ENCODE measurements at places on chromosomes 11 and 22.

DNA sequence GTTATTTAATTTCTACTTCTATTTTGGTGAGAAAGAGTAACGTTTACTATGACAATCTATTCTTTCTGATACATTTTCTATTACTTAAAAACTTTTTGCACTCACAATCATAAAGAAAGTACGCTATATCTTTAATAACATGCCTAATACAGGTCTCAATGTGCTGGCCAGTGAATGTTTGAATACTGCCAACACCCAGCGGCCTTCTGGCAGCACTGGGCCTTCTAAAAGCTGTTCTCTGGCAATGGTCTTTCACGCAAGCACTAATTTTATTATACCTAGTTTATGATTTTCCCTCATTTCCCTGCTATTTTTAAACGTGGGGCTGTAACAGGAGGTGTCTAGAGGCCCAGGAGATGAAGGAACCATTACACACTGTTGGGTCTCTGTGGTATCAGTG is 349.8 kb upstream of the PITPNB start:
- no peak for ATAC-seq

- ATAC-seq = no peak
Measured at GRCh38 chr22:27881421-27881820, 37.6 kb downstream of the PITPNB start.

- no peak for ATAC-seq
Measured at GRCh38 chr11:73164803-73165540, 22.9 kb upstream of the FCHSD2 start.

- ATAC-seq = no peak
Measured at GRCh38 chr11:131242476-131243000, 127.9 kb upstream of the NTM start.

- no peak for ATAC-seq
Measured at GRCh38 chr11:126352934-126353801, 2.3 kb upstream of the ST3GAL4 start.

DNA sequence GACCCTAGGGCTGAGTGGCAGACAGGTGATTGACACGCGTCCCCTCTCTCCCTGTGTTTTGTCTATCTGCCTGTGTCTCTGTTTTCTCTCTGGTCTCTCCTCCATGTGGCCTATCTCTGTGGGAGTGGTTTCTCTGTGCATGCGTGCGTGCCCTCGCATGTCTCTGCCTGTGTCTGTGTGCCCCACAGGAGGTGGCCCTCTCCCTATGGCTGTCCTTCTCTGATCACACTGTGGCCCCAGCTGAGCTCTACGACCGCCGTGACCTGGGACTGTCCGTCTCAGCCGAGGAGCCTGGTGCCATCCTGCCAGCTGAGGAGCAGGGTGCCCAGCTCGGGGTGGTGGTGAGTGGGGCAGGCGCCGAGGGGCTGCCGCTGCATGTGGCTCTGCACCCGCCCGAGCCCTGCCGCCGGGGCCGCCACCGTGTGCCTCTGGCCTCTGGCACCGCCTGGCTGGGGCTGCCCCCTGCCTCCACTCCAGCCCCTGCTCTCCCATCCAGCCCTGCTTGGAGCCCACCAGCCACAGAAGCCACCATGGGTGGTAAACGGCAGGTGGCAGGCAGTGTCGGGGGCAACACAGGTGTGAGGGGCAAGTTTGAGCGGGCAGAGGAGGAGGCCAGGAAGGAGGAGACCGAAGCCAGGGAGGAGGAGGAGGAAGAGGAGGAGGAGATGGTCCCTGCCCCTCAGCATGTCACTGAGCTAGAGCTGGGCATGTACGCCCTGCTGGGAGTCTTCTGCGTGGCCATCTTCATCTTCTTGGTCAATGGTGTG is 11.6 kb downstream of the TMEM132A start:
- ATAC-seq = no peak

DNA sequence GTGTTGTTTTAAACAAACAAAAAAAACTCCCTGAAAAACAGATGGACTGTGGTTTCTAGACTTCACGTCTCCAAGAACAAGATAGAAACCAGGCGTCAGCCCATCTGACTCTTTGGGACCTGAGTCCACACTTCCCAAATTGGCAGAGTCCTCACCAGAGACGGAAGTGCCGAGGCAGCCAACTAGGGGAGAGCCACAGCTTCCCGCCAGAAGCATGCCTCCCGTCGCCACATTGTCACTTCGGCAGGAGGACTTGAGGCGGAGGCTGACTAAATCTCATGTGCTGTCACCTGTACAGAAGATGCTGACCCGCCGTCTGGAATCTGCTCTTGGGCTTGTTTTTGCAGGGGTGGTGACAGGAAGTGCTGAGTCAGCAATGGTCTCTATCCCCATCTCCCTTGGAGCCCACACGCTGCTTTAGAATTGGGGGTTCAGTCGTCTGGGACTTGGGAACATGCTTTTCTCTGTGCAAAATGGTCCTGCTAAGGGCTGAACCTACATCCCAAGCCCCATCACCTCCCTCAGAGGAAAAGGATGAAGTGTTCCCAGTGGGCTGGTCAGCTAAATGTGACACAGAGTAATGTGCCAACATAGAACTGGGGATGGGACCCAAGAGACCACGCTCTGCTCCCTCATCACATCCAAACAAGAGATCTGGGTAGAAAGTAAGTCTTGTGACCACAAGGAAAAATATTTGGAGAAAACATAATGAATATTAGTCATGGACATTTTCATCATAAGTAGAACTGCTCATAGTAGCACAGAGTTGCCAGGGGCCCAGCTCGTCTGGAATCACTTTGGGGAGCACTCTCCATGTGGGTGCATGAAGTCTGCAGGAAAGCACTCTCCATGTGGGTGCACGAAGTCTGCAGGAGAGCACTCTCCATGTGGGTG is 152.9 kb downstream of the SNX19 start:
- ATAC-seq = no peak

GRCh38 chr22:29071261-29072045 is 1.4 kb upstream of the KREMEN1 start:
- ATAC-seq = no peak

DNA sequence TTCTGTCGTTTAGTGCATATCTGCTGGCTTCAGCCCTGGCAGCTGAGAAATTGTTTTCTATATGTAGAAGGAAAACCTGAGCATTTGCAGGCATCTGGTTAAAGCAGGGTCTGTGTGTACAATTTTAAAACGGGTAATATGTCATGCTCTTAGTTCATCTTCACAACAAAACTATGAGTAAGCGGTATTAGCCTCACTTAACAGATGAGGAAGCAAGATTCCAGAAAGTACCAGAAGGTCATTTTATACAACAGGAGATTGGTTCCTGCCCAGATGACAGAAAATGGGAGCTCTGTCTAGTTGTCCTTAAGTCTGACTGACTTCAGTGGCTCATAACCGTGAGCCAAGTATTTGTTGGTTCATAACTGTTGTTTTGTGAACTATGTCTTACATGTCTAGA is 1.1 kb downstream of the TIMM10B start:
- ATAC-seq = no peak

DNA sequence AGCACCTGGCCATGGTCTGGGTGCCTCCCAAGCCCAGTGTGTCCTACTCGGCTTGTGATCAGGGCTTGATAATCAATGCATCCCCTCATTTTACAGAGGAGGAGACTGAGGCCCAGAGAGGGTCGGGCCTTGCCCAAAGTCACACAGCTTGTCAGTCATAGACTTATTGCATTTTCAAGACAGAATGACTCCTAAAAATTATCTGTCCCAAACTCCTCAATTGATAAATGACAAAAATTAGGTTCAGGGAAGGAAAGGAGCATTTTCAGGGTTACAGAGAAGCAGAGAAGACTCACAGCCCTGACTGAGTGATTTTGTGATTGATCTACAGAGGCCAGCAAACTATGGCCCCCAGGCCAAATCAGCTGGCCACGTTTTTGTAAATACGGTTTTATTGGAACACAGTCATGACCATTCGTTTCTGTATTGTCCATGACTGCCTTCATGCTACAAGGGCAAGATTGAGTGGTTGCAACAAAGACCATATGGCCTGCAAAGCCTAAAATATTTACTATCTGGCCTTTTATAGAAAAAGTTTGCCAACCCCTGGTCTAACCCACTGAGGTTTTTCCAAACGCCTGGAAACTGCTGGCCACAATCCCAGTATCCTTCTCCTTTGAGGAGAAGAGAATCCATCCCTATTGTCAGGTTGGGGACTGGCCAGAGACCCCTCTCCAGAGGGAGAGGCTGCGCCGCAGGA is 35.1 kb upstream of the NAV2 start:
- no peak for ATAC-seq

- ATAC-seq = no peak
Measured at GRCh38 chr11:77144857-77145428, 16.9 kb downstream of the MYO7A start.

- ATAC-seq = no peak
Measured at GRCh38 chr11:47509077-47509536, 43.8 kb downstream of the CELF1 start.

- no peak for ATAC-seq
Measured at GRCh38 chr22:31020334-31020733, 51.3 kb downstream of the TUG1 start.

DNA sequence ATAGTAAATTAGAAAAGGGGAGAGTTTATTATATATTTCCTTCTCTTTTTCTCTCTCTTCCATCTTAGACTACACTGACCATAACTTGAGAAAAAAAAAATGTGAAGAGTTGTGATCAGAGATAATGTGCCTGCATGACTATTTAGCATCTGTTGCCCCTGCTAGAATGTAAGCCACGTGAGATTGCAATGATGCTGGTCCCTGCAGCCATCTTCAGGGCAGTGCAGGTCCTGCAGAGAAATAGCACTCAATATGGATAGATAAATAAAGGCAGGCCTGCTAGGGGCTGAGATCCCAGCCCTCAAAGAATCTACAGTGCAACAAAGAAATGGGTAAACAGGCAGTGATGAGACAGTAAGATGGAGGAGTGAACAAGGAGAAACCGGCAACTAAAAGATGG is 7.8 kb upstream of the DKK3 start:
- peak; percentile 60 for ATAC-seq

GRCh38 chr11:78930810-78931523 is 356.3 kb upstream of the NARS2 start:
- ATAC-seq = no peak

DNA sequence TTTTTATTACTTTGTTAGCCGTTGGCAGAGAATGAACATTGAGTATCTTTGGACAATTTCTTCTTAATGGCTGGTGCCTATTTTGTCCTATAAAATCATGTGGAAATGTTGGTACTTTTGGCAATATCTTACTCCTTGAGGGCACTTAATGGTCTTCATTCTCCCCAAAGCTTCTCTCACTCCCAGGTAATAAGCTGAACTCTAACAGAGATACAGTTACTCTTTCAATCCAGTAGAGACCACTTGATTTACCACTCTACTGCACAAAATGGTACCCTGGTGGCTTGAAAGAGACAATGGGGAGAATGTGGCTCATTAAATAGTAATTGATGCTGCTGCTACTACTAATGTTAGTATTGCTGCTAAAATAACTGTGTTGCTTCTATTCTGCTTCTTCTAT is 53.0 kb downstream of the MAML2 start:
- ATAC-seq = no peak

GRCh38 chr11:110038201-110038600 is 55.0 kb upstream of the ZC3H12C start:
- no peak for ATAC-seq

DNA sequence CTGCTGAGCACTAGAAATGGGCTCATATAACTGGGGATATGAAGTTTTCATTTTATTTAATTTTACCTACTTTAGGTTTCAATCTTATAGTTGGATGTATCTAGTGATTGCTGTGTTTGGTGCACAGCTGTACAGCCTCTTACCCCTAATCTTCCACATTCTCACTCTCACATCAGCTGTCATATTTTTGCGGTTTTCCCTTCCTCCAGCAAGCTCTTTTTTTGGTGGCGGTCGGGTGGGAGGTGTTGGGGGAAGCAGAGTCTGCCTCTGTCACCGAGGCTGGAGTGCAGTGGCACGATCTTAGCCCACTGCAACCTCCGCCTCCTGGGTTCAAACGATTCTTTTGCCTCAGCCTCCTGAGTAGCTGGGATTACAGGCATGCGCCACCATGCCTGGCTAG is 445.1 kb upstream of the ISX start:
- no peak for ATAC-seq

DNA sequence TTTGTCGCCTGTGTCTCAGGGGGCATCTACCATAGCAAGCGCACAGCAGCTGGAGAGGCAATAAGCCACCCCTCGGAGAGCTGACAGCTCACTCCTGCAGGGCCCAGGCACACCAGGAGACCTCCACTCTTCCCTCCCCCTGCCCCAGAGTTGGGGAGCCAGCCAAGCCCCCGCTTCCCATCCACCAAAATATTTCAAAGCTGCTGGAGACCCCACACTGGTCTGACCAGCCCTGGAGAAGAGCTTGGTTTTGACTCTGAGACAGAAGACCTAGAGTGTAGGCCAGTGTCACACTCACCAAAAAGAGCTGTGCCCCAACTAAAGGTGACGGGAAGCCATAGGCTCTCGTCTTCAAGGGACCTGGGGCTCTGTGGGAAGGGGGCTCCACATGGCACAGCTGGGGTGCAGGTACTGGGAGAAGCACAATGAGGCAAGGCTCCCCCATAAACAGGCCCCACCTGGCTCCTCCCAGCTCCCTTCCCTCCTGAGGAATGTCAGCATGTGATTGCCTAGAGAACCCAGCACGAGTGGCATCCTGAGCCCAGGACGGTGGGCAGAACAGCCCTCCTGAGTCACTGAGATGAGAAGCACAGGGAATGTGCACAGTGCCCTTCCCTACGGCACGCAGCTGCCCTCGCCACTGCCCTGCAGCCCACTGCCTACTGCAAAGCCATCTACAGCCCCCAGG is 5.8 kb upstream of the GNAZ start:
- no peak for ATAC-seq

DNA sequence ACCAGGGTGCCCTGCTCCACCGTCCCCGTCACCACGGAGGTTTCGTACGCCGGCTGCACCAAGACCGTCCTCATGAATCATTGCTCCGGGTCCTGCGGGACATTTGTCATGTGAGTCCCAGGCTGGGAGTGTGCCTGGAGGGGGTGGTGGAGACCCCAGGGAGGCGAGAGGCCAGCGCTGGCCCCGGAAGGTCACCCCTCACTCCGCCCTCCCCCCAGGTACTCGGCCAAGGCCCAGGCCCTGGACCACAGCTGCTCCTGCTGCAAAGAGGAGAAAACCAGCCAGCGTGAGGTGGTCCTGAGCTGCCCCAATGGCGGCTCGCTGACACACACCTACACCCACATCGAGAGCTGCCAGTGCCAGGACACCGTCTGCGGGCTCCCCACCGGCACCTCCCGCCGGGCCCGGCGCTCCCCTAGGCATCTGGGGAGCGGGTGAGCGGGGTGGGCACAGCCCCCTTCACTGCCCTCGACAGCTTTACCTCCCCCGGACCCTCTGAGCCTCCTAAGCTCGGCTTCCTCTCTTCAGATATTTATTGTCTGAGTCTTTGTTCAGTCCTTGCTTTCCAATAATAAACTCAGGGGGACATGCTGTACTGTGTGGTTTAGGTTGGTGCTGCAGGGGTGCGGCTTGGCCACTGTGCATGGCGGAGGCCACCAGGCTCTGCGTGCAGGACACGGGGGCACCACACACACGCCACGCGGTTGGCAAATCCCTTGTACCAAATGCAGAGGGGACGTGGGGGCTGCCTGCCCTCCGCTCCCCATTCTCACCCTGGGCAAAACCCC is 35.4 kb downstream of the MUC2 start:
- ATAC-seq = no peak

GRCh38 chr11:25787416-25787815 is 544.5 kb upstream of the ANO3 start:
- no peak for ATAC-seq

Data from SK-N-SH treated with all-trans-retinoic acid at 6 μM for 48 hours (cell line).